Suppressor macrophage treated with lipopolysaccharide for 4 hours (primary cell): ENCODE measurements at places on chromosomes 4 and X.
A peak's percentile ranks its signal among the peaks of the same experiment; 100 is the strongest.

- peak; percentile 60 for DNase-seq
These were observed at the start of gene PLXNA3 for GRCh38 chrX:154458116-154458953. PLXNA3 (plus strand) TSS chrX:154458281; CDS start chrX:154460184, 1,903 bp downstream.

GRCh38 chrX:150768132-150768485 is 74.9 kb downstream of the MTMR1 start:
- DNase-seq, result no peak

DNA sequence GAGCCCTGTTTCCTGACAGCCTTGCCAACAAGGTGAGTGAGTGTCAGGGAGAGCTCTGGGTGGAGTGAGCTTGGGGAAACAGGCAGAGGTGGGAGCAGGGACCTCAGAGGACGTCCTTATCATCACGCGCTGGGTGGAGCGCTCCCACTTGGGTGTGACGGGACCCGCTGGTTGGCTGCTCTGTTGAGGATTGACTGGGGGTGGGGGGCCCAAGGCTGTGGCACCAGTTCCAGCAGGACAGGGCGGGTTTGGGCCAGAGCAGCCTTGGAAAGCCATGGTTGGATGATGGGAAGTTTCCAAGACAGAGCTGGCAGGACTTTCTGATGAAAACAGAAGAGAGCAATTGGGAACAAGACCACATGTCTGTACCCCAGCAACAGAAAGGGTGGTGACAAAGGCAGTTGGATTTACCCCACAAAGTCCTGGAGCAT is 3.0 kb upstream of the PCGF3 start:
- no peak for DNase-seq

- no peak for DNase-seq
These were observed 330.9 kb downstream of the BCOR start for GRCh38 chrX:39766855-39767254.

GRCh38 chr4:8201321-8201781 is 2.3 kb downstream of the SH3TC1 start:
- peak; percentile 78 for DNase-seq

DNA sequence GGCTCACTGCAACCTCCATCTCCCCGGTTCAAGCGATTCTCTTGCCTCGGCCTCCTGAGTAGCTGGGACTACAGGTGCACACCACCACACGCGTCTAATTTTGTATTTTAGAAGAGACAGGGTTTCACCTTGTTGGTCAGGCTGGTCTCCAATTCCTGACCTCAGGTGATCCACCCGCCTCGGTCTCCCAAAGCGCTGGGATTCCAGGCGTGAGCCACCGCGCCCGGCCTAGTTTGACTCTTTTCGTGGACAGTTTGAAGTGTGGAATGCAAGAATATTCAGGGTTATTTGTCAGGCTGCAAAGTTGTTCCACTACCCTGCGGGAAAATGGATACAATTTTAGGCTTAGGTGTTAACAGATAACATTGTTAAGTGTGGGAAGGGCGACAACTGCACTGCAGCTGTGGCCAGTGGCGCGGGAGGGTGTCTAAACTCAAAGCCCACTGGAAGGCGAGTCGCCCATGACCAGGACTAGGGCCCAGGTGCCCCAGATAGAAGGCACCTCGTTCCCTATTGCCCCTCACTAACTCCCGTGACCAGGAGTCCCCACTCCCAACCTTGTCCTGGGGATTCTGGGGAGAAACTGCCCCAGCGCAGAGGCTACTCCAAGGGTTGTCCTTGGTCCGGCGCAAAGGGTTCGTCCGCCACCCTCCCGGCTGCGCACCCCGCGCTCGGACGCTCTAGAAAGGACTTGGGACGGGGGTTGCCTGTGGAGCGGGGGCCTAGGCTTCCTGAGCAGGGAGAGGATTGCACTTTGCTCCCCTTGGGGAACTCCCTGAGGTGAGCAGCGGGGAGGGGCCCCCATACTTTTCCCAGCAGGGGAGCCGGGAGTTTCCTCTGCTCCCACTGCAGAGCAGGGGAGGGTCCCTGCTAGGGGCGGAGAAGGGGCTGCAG is 1.1 kb upstream of the CD99 start:
- DNase-seq, result no peak

DNA sequence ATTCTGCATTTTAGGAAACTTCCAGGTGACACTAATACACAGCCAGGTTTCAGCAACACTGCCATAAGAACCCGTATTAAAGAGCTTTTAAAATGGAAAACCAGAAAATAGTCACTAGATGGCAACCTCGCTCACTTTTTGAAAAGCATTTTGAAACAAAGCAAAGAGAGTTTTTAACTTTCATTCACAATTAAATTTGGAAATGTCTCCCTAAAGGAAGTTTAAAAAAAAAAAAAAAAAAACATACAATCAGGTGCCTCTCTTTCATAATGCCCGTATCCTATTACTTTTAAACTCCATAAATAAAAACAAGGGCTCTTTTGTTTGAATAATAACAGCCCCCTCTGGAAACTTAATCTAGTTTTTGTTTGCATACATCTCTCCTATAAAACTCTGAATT is 20.3 kb downstream of the MEPE start:
- peak; percentile 76 for DNase-seq

- DNase-seq, result no peak
These were observed 540.9 kb downstream of the TRIML1 start for GRCh38 chr4:188680004-188680666.

- DNase-seq, result no peak
These were observed 169.2 kb downstream of the GRIA2 start for GRCh38 chr4:157389741-157390140.

DNA sequence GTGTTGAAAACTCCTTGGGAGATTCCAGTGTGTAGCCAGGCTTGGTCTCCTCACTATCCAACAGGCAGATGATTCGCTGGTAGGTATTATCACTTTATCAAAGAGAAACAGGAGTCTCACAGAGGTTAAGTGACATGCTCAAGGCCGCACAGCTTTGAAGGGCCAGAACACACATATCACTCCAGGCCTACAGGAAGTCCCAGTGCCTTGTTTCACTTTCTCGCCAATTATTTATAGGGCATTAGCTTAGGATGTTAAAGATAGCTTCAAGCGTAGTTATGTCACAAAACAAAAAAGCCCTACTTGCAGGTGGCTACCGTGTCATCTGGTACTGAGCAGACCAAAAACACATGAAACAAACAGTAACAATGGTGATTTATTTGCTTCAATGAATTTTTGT is 13.2 kb downstream of the ATP8A1 start:
- DNase-seq, result no peak

DNA sequence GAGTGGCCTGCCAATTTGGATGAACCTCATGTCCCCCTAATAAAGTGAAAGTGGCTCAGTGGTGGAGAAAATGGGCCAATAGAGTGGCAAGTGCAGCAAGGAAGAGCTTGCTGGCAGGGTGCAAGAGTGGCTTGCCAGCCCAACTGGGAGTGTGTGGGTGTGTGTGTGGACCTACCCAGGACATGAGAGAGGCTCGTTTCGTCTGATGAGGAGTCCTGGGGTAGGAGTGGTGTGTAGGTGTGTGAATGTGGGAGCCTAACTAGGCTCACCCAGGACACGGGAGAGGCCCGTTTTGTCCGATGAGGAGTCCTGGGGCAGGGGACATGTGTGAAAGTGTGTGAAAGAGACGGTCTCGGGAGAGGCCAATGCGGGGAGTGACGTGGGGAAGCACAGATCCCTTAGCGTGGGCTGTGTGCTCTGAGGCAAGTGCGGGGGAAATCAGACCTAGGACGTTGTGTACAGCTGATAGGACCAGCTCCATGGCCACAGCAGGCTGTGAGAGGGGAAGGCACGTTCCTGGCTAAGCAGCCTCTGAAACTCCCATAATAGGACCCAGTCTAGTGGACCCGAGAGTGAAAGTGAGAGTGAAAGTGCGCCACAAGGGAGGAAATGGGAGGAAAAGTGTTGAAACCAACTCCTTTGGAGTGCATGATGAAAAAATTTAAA is 5.3 kb downstream of the GAGE10 start:
- DNase-seq, result peak; percentile 78

- DNase-seq, result no peak
These were observed 59.7 kb upstream of the RASGEF1B start for GRCh38 chr4:81531410-81531809.

GRCh38 chr4:152962150-152962549 is 26.0 kb downstream of the FHDC1 start:
- DNase-seq, result no peak

- peak; percentile 70 for DNase-seq
These were observed 81.2 kb downstream of the SHROOM3 start for GRCh38 chr4:76515975-76516843.

- peak; percentile 81 for DNase-seq
These were observed 108.0 kb downstream of the TMEM131L start for GRCh38 chr4:153573881-153574802.

DNA sequence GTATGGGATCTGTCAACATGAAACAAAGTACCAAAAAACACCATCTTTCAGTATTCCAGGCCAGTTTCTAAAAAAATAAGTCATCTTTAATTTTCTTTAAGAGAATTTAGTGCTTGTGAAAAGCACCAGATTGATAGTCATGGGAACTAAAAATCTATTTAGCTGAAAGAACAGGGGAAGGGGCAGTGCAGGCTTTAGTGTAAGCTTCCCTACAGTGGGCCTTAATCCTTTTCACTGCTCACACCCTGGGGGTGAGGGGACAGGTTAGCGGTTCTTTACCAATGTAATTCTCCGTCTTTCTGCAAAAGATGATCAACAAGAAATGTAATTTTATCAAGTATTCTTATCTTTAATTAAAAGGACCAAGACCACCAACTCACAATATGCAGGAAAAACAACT is 47.1 kb downstream of the CHIC2 start:
- DNase-seq, result no peak

DNA sequence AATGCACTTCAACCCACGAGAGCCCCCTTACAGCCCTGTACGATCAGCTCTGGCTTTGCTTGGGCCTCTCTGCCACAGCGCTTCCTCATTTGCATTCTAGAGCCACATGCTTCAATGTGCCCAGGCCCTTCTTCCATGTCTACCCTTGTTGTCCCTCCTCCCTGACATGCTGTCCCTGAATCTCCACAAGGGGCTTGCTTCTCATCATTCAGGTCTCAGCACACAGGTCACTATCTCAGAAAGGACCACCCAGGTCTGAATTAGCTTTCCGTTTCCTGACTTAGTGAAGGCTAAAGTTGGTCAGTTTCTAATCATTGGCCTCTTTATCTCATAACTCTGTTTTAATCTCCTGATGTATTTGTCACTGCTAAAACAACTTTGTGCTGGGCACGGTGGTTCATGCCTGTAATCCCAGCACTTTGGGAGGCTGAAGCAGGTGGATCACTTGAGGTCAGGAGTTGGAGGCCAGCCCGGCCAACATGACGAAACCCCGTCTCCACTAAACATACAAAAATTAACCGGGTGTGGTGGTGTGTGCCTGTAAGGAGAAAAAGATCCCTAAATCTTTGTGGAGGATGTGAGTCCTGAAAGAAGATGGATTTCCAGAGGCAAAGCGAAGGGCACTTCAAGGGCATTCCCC is 17.9 kb upstream of the SLC34A2 start:
- no peak for DNase-seq

DNA sequence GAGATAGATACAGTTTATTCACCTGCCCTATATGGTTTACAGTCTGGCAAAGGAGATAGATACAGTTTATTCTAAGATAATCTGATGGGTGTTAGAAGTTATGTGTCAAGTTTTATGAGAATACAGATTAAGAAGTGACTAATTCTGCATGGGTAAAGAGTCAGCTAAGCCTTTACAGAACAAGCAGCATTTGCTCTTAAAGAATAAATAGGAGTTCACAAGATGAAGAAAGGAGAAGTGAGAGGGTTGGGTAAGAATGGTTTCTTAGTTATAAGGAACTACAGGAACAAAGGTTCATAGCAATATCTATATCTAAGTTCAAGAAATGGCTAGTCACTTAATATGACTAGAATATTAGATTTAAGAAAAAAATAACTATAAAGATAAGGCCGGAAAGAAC is 47.6 kb downstream of the THOC2 start:
- peak; percentile 59 for DNase-seq

DNA sequence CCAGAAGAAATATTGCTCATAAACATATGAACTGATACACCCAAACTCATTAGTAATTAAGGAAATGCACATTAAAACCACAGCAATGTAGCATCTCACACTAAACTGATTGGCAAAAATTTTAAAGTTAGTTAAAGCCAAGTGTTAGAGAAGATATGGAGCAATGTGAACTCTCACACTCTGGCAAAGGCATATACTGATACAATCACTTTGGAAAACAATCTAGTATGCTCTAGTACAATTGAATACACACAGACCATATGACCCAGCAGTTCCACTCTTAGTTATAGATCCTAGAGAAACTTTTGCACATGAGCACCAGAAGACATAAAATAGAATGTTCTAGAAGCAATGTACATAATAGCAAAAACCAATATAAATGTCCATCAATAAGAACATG is 8.4 kb upstream of the AWAT1 start:
- no peak for DNase-seq

DNA sequence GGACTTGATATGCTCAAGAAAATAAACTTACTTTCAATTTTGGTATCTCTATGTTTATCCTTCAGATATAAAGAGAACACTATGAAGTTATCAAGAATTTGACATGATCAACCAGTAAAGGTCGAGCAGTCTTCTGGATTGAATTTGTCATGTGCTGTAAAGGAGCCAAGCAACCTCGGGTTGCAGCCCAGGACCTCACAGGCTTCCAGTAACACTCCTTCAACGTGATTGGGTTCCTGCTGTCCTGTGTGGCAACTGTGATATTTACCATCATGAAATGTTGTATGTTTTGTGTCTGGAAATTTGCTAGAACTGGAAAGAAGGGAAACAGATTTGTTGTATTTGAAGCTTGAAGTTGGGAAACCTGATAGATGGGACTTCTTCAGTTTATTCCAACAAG is 52.0 kb upstream of the UGT2B7 start:
- DNase-seq, result no peak

GRCh38 chrX:3950373-3950772 is 236.9 kb upstream of the PRKX start:
- DNase-seq, result no peak

- DNase-seq, result no peak
These were observed 366.9 kb upstream of the RASGEF1B start for GRCh38 chr4:81838586-81838985.

GRCh38 chr4:139454111-139455045 is at the start of gene RAB33B:
RAB33B (plus strand) TSS chr4:139454121; CDS start chr4:139454196, 75 bp downstream.
- DNase-seq, result peak; percentile 19

- no peak for DNase-seq
These were observed 233.9 kb downstream of the ARAP2 start for GRCh38 chr4:36010397-36010929.

- DNase-seq, result no peak
These were observed 169.9 kb upstream of the LDB2 start for GRCh38 chr4:17068392-17068791.

- no peak for DNase-seq
These were observed 1034.5 kb upstream of the IGFBP7 start for GRCh38 chr4:58144721-58145120.

- no peak for DNase-seq
These were observed 14.2 kb downstream of the IGFBP7 start for GRCh38 chr4:57095956-57096355.

DNA sequence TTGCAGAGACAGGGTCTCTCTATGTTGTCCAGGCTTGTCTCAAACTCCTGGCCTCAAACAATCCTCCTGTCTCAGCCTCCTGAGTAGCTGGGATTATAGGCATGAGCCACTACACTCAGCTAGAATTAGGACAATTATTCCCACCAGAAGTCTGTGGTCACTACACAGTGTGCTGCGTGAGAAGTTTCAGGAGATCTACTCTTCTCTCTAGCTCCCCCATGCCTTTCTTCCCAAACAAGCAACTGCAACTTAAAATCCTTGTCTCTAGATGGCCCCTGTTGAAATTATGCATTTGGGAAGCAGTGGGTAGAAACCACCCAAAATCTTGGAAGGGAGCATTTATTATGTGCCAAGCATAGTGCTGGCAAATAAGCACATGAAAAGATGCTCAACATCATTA is 21.1 kb upstream of the MAP7D3 start:
- no peak for DNase-seq

- DNase-seq, result no peak
These were observed 178.5 kb downstream of the NHS start for GRCh38 chrX:17553469-17553868.

GRCh38 chr4:125346616-125347015 is 31.9 kb downstream of the FAT4 start:
- no peak for DNase-seq
